Renal pelvis (tissue), 12 donors: ENCODE measurements at places on chromosomes 3 and 15. TPM values are rescaled to one million over a fixed set of nuclear protein-coding genes. Genes with fewer than 3 reads are reported as not detected.

Gene FEZF2
- polyA plus RNA-seq, result not detected

Gene OR5K2
- 0.81 TPM for polyA plus RNA-seq

GRCh38 chr15:31158858-31159569 lies 57.5 kb upstream of the TRPM1 start:
- DNase-seq, result no peak

DNA sequence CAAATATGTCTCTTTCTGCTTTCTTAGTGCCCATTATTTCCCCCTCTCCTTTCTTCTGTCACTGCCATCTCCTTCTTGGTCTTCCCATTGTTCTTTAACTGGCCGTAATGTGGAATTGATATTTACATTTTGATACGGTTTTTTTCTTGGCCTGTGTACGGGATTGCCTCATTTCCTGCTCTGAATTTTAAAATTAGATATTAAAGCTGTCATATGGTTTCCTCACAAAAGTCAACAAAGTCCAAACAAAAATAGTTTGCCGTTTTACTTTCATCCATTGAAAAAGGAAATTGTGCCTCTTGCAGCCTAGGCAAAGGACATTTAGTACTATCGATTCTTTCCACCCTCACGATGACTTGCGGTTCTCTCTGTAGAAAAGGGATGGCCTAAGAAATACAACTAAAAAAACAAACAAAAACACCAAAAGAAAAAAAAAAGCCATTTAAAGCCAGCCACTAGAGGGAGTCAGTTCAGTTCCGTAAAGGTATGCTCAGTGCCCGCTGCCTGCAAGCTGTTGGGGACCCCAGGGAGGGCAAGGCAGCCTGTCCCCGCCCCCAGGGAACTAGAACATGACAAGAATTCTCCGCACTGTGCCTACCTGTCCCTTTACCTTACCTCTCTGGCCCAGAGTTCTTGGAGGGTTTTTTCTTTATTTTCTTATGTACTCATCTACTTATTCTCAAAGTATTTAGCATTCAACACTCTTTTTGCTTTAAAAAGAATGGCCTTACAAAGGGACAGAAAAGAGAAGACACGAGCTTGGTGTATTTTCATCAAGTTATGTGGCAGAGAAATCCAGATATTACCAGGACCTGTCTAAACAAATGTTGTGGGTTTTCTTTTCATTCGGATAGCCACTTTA lies 30.0 kb upstream of the NR2E3 start:
- DNase-seq, result peak; percentile 55

DNA sequence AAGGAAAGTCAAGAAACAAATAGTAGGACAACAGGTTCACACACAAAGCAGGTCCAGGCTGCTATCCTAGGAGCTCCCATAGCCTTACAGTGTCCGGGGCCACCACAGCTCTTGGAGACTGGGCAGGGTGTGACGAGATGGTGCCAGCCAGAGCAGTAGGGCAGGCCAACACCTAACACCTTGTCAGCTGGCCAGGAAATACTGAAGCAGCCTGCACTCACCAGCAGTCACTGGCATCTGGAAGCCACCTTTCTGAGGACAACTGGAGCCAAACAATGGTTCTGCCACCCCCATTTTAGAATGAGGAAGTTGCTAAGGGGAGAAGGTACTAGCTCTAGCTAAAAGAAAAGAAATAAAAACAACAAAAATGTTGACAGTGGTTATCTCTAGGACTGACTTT lies 47.2 kb downstream of the CCDC12 start:
- no peak for DNase-seq

- DNase-seq, result no peak
Observed at GRCh38 chr3:39343076-39343717, 13.7 kb downstream of the CCR8 start.

Gene CYP1A2
- 0.16 TPM for polyA plus RNA-seq

- no peak for DNase-seq
Observed at GRCh38 chr15:68833700-68834331, 13.1 kb upstream of the ANP32A start.

Gene STXBP5L
- 0.30 TPM for polyA plus RNA-seq

- DNase-seq, result no peak
Observed at GRCh38 chr15:45338417-45338816, 39.9 kb downstream of the GATM start.
